ENCODE measurements at places on chromosomes 2 and 18.

GRCh38 chr2:173978447-173978846 lies 13.3 kb upstream of the SP3 start:
- no peak for DNase-seq

- DNase-seq, result no peak
Observed at GRCh38 chr2:133331436-133331835, 236.8 kb downstream of the NCKAP5 start.

GRCh38 chr2:43934567-43934966 lies 61.2 kb downstream of the LRPPRC start:
- no peak for DNase-seq

- no peak for DNase-seq
Observed at GRCh38 chr18:48994044-48994651, 43.4 kb upstream of the SMAD7 start.

DNA sequence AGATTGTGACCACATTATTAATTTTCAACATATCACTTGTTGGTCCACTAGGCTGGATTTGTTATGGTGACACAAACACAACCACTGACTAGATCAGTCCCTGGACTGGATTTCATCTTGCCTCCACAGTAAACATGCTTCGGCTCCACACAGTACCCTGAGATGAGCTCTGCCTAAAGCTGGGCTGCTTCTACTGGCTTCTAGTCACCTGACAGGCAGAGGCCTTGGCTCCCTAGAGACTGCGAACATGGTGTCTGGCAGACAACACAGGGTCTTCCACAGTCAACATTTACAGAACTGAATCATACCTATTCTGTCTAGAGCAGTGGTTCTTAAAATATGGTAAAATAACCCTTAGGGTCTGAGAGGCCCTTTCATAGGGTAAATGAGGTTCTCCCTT lies 69.2 kb downstream of the RIT2 start:
- DNase-seq, result no peak

- DNase-seq, result no peak
Observed at GRCh38 chr18:31209041-31209440, 46.4 kb upstream of the DSC1 start.

GRCh38 chr2:24509840-24510239 lies 18.8 kb downstream of the NCOA1 start:
- peak; percentile 53 for DNase-seq

DNA sequence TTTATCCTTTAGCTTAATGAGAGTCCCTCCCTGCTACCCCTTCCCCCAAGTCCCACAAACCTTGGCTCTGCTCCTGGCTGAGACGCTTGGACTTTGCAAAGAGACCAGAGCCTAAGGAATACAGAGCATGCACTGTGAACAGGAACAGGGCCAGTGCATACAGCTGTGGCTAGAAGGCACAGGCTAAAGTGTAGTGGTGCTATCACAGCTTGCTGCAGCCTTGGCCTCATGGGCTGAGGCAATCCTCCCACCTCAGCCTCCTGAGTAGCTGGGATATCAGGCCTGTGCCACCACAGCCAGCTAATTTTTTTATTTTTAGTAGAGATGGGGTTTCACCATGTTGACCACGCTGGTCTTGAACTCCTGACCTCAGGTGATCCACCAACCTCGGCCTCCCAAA lies 39.5 kb upstream of the ASXL2 start:
- no peak for DNase-seq

DNA sequence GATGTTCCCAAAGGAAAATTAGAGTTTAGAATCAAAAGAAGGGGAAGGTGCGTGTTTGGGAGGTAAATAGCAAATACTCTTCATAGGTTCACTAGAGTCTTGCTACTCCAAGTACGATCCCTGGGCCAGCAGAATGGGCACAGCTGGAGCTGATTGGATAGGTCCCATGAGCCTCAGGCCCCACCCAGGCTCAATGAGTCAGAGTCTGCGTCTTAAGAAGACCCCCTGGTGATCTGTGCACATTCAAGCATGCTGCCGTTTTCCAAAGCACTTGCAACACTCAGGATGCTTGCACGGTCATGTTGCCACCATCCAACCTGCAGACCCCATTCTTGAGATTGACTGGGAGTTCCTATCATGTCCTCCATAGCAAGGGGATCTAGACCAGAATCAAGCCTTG lies 40.5 kb downstream of the ABCG8 start:
- no peak for DNase-seq

GRCh38 chr2:135246711-135247270 lies 194.7 kb downstream of the RAB3GAP1 start:
- DNase-seq, result no peak

DNA sequence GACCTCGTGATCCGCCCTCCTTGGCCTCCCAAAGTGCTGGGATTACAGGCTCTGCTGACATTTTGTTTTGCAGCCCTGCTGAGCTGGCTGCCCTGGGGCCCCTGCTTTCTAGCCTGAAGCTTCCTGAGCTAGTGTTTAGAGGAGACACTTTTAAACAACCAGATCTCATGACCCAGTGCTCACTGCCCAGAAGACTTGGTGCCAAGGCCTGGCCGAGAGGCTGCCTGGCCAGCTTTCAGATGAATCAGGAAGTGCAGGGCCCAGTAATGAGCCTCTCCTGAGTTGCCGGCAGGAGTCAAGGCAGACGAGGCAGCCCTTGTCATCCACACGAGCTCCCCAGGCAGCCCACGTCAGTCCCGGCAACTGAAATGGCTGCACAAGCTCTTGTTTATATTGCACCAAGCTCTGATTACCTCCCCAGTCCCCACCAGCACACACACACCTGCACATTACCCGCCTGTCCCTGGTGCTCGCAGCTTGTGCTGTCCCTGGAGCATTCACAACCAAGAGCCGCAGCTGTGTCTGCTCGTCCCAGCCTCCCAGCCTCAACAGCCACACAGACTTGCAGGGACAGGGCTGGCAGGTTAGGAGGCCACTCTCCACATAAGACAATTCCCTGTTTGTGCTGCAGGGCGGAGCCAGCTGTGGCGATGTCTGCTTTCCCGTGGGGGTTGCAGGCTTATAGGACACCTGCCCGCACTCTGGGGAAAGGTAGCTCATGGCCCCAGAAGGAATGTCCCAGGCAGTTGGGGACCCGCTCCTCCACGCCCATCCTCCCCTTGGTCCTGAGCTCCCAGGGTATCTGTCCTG lies 331.2 kb upstream of the MYT1L start:
- no peak for DNase-seq

DNA sequence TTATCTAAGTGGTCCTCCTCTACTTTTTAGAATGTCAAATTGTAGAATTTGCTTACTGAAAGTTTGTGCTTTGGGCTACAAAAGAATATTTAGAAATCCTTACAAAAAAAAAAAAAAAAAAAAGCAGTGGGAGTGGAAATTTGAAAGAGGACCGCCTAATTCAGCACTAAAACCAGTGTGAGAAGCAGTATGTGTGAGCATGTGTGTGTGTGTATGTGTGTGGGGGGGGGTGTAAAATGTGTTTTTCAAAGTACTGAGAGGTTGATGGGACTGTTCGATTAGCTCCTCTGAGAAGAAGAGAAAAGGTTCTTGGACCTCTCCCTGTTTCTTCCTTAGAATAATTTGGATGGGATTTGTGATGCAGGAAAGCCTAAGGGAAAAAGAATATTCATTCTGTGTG lies at the start of gene VIT:
TSS of gene VIT (plus strand) at position 175 of the 400 bp plus-strand sequence. CDS start 19,664 bp downstream, outside the sequence.
- no peak for DNase-seq

- DNase-seq, result no peak
Observed at GRCh38 chr2:159982270-159982669, 80.1 kb downstream of the PLA2R1 start.

GRCh38 chr2:173446722-173447121 lies 92.0 kb downstream of the CDCA7 start:
- no peak for DNase-seq

- DNase-seq, result peak; percentile 13
Observed at GRCh38 chr2:165328272-165328671, 89.1 kb downstream of the SCN2A start.

All from GM12865 (cell line).